Neural progenitor cell (in vitro differentiated cells): ENCODE measurements at places on chromosomes 12 and 14. TPM values are rescaled to one million over a fixed set of nuclear protein-coding genes. Genes with fewer than 3 reads are reported as not detected.

The BIN2 gene
- 0.52 TPM in 1 of 2 replicates, not detected in the other for total RNA-seq

The XRCC3 gene
- 59.7 and 60.2 TPM in 2 replicates for total RNA-seq

The USP44 gene
- total RNA-seq: 67.1 and 79.4 TPM in 2 replicates

DNA sequence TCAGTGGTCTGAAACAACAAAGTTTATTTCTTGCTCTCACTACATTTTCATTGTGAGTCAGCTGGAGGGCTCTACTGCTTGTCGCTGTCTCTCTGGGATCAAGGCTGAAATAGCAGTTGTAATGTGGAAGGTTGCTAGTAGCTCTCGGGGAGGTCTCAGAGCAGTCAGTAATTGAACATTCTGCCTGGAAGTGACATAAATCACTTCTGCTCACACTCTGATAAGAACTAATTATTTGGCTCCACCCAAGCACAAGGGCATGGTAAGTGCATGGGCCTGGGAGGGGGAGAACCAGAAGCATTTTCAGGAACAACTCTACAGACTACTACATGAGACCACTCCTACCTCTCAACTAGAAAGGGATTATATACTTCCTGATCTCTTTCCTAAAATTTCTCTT, 128.2 kb downstream of the TMEM117 start:
- no peak for DNase-seq

DNA sequence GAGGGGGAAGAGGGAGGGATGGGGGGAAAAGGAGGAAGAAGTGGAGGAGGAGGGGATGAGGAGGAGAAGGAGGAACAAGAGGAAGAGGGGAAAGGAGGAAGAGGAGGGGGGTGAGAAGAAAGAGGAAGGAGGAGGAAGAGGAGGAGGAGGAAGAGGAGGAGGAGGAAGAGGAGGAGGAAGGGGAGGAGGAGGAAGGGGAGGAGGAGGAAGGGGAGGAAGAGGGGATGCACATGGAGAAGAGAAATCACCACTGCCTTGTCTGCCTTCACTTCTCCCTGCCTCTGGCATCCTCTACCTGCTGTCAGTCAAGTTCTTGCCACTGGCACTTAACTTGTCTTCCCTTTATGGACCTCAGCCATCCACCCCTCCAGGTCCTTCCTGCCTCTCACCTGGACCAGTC, 59.9 kb downstream of the TTC9 start:
- DNase-seq: no peak

GRCh38 chr14:32762886-32763285, 175.8 kb upstream of the NPAS3 start:
- DNase-seq: no peak

The CD27 gene
- 0.43 TPM in 1 of 2 replicates, not detected in the other for total RNA-seq

The HSPB8 gene
- total RNA-seq: not detected in 2 replicates

- DNase-seq: no peak
These were observed 5.4 kb downstream of the IFFO1 start for GRCh38 chr12:6550294-6551062.

The AMHR2 gene
- total RNA-seq: 0.34 TPM in 1 of 2 replicates, not detected in the other

DNA sequence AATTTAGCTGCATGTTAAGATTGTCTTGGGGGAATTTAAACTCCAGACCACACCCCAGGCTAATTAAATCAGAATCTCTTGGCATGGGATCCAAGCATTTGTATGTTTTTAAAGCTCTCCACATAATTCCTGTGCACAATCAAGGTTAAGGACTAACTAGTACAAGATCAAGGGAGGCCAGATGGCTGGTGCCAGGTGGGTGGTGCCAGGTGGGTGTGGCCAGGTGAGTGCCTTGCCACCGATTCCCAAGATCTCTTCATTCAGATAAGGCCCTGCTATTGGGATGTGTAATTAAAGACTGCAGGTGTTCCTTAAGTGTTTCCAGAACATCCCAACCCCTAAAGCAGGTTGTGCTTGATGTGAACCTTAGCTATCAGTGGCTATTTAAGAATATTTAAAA, 75.1 kb downstream of the NRXN3 start:
- no peak for DNase-seq
